Activated CD8-positive, alpha-beta memory T cell treated with anti-CD3 and anti-CD28 coated beads, Interleukin-2, amount 50 U/mL, for 4 hours (primary cell): ENCODE measurements at places on chromosomes 16 and 17.

GRCh38 chr16:86662195-86662594 lies 83.8 kb downstream of the FOXL1 start:
- DNase-seq = no peak

DNA sequence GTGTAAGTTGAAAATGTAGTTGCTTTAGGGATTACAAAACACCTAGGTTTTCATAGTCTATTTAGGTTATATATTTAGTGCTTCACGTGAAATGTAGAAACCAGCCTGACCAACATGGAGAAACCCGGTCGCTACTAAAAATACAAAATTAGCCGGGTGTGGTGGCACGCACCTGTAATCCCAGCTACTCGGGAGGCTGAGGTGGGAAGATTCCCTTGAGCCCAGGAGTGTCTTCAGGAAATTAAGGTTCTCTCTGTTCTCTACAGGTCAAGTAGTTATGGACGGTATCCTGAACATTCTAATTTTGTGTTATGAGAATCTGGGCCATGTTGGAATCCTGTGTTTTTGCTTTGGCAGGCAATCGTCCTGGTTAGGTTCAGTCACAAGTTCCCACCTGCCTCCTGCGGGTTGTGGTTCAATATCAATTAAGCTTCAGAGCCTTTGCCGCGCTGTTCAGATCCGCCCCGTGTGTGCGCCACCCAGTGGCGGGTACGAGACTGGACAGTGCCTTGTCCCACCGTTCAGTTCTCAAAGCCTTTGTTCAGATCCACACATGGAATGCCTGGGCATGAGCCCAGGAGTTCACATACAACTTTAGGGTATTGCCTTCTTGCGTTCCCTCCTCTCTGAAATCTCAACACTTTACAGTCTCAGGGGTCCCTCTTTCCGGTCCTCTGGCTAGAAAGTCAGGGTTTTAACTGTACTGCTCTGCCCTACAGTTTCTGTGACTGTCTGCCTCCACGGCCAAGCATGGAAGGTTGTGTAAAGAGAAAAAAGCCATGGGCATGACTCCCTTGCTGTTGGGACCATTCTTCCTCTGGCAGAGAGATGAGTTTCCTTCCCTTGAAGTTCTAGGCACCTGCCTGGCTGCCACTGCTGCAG lies 41.7 kb downstream of the HEATR6 start:
- DNase-seq = peak; percentile 67

DNA sequence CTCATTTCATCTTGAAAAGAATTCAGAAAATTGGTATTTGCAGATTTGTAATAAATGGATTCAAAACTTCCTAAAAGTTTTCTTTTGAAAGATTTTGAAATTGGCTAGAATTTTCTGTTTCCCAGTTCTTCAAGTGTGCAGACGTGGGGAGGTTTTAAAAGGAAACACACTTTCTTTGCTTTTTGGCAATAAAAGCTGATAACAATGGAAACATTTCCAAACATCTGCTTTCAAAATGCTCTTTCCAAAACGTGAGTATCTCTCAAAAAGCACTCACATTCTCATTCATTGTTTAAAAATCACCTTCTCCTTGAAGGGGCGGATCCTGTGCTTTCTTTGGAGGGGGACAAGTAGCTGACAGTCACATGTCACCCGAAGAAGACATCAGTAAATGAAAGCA lies 8.6 kb upstream of the GSG1L start:
- no peak for DNase-seq

GRCh38 chr17:46822388-46822921 lies 4.0 kb upstream of the WNT3 start:
- DNase-seq = peak; percentile 35

GRCh38 chr17:46764709-46765401 lies 53.6 kb downstream of the WNT3 start:
- no peak for DNase-seq

DNA sequence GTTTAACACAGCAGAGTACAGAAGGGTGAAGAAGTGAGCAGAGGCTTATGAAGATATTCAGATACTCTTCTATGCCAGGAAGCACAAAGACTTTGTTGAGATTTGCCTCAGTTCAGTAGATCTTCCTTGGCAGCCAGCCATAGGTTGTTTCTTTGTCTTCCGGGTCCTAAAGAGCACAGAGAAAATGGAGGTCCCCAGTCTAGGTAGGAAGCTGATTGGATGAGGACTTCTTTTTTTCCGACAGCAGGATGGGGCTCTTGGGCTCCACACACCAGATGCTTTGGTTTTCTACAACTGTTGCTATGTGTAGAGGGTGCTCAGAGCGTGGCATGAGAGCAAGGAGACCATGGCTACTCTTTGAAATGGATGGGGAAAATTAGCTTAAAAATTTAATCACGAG lies 8.3 kb upstream of the CDC6 start:
- no peak for DNase-seq

DNA sequence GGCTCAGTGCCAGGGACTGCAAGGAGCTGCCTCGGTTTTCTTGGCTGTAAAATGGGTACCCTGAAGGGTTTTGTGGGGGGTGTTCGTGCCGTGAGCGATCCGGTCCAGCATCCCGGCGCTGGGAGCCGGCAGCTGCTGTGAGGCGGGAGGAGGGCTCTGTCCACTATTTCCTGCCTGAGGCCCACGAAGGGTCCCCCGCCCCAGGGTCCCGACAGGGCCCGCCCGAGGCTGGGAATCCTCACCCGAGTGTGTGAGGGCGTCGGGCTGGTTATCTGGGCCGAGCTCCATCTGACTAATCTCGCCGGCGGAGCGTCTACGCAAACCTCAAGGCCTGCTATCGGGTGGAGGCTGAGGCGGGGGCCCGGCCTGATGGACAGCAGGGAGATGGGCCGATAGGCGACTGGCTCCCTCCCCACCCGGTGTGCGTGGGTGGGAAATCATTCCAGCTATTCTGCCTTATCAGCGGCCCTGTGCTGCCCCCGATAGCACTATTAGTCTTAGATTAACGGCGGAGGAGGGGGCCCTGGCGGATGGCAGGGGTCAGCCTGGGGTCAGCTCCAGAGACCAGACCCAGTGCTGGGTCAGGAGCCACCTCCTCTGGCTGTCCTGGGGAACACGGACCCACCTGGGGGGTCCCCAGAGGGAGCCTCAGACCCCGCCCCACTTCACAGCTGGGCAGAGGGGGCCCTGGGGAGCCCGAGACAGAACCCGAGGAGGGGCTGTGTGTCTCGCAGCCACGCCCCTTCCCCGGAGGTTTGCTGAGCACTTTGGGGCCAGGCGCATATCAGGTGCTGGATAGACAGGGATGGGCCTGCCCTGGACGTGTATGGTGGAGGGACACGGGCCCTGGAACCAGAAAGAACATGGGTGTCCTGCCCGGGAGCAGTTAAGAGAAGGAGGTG lies 44.7 kb downstream of the ZFPM1 start:
- no peak for DNase-seq

- no peak for DNase-seq
These were observed 26.7 kb downstream of the SLC12A3 start for GRCh38 chr16:56891685-56892084.

DNA sequence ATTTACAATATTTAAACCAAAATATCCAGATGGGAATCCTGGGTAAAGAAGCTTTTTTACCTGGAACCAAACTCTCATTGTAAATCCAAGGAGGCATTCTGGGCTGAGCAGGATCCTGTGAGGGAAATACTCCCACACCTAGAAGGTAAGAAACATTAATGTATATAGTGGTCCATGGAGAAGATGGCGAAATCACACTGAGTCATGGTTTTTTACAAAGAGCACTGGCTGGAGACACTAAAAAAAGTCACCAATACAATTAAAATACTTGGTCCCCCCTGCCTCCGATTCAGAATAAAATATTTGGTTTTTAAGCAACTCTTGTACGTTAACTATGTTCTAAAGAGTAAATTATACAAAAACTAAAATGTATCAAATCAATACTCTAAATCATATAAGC lies 32.9 kb downstream of the SYNRG start:
- no peak for DNase-seq

GRCh38 chr17:41814195-41814594 lies 1.4 kb downstream of the FKBP10 start:
- DNase-seq = no peak

DNA sequence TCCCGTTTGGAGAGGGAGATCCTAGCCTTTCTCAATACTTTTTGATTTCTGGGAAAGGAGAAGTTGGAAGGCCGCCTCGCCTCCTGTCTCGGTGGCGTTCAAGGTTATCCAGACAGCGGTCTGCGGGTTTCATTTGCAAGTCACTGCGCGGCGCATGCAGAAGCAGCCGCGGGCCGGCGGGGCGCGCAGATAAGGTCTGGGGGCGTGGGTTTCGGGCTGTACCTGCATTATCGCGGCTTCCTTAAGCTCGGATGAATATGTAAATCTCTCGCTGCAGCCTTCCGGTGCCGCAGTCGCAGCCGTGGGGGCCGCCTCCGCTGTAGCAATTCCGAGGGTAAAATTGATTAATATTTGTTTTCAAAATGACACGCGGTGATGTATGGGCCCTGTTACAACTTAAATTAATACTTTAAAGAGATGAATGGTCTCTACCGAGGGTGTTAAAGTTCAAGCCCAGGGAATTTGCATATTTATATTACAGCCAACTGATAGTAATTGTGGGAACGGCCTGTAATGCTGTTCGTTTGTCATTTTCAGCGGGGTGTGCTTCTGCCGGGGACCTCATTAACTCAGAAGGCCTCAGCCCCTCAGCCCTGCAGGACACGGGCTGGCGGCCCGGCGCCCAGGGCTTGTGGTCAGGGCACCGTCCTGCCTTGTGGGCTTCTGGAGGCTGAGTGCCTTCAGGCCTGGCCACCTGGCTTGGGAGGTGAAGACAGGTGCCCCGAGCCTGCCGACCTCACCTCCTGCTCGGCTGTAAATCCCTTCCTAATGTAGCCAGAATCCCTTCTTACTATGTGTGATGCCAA lies 99.4 kb downstream of the CYLD start:
- DNase-seq = peak; percentile 33

- no peak for DNase-seq
These were observed 1.8 kb downstream of the RUNDC3A start for GRCh38 chr17:44310188-44310587.

DNA sequence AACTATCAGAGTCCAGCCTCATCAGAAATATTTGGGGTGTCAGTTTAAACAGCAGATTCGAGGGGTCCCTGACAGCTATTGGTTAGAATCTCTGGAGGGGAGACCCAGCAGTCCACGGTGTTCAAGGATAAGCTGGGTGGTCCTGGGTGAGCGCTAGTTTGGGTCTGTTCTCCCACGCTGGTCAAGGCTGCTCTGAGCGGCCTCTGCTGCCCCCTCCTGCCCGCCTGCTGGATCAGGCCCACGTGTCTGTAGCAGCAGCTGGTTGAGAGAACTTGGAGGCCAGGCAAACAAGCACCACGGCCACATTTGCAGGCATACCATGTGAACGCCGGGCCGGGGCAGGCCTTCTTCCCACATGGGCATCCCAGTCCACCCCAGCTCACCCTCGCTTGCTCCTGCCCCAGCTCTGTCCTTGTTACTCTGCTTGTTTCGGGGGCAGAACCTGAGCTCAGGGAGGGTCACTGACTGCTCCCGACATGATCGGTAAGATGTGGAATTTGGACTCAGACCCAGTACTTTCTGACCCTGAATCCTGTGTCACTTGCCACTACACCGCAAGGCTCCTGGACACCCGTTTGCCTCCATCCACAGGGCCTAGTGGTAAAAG lies 7.4 kb downstream of the FOXF1 start:
- DNase-seq = no peak

DNA sequence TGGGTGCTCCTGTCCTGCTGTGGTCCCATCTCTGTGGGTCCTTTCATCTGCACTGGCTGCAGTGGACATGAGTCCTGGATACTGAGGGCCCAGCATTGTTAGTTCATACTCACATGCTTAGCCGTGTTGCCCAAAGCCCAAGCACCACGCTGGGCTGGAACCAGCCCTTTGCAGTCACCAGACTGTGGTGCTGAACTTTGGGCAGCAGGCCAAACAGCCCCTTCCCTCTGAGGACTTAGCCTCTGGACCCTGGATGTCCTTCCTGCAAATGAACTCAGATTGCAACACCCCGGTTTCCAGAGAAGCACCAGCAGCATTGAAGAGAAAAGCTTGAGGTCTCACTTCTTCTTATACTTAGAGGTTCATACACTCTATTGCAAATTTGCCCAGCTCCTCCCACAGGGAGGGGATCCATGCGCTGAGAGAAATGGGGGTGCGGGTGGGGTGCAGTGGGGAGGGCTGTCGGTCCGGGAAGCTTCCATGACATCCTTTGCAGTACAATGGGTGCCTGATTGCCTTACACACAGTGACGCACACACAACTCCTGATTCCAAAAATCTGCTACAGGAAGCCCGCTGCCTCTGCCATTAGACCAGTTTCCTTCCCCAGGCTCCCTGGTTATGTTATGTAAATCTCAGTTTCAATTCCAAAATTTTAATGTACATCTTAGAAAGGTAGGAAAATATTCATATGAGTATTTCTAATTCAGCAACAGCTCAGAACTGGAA lies 65.8 kb downstream of the RGS9 start:
- DNase-seq = no peak

DNA sequence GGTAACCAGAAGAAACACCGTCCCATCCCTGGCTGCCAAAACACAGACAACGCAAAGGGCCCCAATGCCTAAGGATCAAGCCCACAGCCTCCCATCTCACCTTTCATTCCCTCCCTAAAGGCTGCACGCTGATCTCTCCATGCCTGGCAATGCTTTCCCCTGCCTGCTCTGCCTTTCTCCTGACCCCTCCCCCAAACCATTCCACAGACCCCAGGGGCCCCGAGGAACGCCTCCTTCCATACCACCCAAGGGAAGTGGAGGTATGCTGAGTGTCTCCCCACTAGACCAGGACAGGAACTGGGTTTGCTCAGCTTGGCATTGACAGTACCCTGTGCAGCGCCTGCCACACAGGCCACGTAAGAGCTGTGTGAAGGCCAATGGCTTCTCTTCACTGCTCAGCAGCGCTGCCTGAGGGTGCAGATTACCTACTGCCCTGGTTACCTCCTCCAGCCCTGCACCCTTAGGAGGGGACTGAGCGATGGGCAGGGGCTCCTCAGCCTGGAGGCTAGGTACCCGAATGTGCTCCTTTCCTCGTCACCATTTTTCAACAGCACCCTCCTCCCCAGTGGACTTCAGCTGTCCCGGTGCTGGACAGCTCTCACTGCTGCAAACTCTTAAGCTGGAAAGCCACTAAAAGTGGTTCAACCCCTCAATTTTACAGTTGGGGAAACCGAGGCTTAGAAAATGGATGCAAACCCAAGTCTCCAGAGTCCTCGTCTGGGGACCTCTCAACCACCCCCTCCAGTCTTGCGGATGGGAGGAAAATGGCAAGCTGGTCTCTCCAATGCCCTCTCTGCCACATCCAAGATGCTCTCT lies 45.0 kb downstream of the SRCIN1 start:
- no peak for DNase-seq
